Activated T-cell treated with anti-CD3 and anti-CD28 coated beads, Interleukin-2, amount 50 U/mL, for 1 hour (primary cell): ENCODE measurements at places on chromosomes 13 and 19.

DNA sequence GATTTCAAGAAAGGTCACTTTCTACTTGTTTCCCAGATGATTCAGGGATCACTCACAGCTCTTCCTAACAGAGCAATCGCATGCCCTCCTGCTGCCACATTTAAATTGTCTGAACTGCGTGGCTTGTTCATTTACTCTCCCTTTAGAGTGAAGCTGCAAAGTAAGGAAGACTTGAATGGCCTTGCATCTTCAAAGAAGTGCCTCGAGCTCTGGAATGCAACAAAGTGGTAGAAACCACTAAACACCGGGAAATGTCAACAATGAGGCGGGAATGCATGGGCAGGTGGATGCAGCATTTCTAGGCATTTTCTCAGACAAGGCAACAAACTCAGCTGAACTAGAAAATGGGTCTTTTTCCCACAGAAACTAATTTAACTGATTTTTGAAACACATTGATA lies 10.3 kb upstream of the DACH1 start:
- DNase-seq: no peak

GRCh38 chr19:31348481-31349159 lies 616 bp downstream of the TSHZ3 start:
- no peak for DNase-seq

DNA sequence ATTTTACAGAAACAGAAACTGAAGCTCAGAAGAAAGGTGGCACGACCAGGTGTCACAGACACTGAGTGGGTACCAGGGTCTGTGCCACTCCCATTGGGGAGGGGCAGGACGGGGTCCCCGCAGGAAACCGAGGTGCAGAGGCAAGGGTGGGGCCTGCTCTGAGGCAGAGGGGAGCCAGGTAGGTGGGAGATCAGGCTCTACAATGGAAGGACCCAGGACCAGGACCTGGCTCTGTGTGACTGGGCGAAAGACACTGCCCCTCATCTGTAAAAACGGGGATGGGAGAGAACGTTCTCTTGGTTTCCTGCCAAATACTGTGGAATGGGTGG lies 2.8 kb downstream of the PTGIR start:
- DNase-seq: no peak

GRCh38 chr13:30870049-30870884 lies 35.8 kb upstream of the MEDAG start:
- DNase-seq: no peak

DNA sequence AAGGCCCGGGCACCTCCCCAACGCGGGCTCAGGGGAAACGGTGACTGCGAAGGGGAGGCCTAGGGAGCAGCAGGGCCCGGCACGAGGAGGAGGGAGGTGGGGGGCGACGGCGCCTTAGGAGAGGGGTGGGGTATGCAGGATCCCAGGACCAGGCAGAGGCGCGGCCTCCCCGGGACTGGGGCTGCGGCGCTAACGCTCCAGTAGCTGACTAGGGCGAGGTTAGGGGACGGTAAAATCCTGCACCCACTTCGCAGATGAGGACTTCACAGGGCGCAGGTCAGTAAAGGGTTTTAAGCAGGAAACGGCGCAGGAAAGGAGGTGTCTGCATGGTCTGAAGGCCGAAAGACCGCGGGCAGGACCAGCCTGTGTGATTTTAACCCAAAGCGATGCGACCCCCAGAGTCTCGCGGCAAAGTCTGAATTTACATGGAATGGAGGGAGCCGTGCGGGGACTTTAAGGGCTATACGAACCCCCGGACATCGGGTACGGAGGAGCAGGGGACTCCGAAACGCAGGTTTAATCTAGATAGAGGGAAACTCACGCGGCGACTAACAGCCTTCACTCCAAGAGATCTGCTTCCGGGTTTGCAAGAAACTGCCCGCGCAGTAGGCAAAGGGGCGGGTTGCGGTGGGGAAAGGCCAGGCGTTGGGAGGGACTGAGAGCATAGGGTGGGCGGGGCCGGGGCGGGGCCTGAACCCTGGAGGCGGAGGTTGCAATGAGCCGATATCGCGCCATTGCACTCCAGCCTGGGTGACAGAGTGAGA lies at the start of gene ZNF665:
ZNF665 (minus strand) TSS at position 588 of the 764 bp plus-strand sequence. CDS start 10,460 bp downstream, outside the sequence.
- peak; percentile 66 for DNase-seq

- DNase-seq: no peak
Measured at GRCh38 chr13:34076319-34076718, 258.4 kb downstream of the RFC3 start.

DNA sequence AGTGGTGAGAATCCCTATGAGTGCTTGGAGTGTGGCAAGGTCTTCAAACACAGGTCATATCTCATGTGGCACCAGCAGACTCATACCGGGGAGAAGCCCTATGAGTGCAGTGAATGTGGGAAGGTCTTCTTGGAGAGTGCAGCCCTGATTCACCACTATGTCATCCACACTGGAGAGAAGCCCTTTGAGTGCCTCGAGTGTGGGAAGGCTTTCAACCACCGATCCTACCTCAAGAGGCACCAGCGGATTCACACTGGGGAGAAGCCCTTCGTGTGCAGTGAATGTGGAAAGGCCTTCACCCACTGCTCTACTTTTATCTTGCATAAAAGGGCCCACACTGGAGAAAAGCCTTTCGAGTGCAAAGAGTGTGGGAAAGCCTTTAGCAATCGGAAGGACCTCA lies 18.7 kb upstream of the AURKC start:
- DNase-seq: no peak

- no peak for DNase-seq
Measured at GRCh38 chr19:35908010-35908441, at the start of gene TYROBP. Gene TYROBP (minus strand): TSS chr19:35908295. CDS start chr19:35908228, 67 bp downstream.

GRCh38 chr13:104984296-104984818 lies 1551.1 kb downstream of the EFNB2 start:
- peak; percentile 23 for DNase-seq

GRCh38 chr19:33231511-33231910 lies 5.9 kb upstream of the SLC7A10 start:
- DNase-seq: no peak

DNA sequence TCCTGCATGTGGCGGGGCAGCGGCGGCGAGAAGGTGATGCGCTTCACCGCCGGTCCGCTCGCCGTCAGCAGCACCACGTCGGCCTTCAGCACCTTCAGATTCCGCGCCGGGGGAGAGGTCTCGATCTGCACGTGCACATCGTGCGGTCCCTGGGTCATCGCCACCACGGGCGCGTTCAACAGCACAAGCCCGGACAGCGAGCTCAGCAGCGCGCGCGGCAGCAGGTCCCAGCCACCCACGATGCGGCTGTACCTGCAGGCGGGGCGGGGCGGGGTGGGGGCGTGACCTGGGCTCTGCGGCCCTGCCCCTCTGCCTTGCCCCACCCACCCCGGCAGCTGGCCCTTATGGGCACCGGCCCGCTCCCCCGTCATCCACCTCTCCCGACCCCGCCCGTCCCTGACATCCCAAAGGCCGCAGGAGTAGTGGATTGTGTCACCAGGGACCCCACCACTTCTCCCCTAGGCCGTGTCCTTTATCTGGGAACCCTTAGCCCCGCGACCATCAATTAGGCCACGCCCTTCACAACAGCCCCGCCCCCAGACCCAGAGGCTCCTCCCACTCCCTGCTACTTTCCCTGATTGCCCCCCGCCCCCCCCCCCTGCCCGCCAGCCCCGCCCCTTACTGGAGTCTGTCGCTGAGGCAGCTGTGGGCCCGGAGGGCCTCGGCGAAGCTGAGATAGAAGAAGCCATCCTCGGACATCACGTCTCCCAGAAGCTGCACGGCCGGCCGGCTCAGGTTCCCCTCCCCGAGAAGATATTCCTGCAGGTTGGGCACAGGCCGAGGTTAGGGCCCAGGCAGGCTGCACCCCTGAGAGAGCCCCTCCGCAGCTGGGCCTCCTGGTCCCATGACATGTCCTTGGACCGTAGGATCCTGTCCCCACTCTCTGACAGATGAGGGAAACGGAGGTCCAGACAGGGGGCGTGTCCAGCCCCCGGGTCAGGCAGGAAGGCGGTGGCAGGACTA lies 6.1 kb downstream of the IL4I1 start:
- DNase-seq: peak; percentile 78

DNA sequence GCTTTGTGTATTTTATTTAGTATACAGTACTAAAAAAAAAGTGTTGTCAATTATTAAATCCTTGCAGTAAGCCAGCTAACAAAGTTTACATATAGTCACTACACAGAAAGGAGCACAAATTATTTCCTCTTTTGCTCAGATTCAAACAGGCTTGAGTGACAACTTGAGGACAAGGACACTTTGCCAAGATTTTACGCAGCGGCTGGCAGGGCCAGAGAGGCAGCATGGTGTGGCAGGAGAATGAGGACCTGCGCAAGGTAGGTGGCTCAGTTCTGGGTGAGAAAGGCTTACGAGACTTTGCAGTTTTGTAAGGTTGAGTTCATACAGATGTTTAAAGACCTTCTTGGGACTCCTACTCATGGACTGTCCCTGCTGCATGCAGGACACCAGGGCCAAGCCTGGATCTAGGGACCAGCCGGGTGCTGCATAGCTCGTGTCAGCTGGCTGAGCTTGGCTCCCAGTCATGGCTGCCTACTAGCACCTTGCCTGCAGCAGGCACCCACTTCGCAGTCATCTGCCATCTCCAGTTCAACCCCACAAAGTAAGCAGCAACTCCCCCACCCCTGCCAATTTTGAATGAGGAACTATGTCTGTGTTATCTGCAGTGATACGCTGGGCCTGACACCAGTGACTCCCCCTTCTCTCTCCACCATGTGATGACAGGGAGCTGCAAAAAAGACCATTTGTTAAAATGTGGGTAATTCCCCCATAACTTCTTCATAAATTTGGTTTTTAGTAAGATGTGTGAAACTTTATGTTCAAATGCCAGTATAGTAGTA lies 3.7 kb upstream of the TUBA3C start:
- no peak for DNase-seq
